ENCODE measurements at places on chromosomes 4 and X. TPM values are rescaled to one million over a fixed set of nuclear protein-coding genes. Genes with fewer than 3 reads are reported as not detected.

Gene G3BP2
- total RNA-seq: 95.7 TPM

Gene NSUN7
- 0.34 TPM for total RNA-seq

Gene HPRT1
- 18.3 TPM for total RNA-seq

Gene MEPE
- not detected for total RNA-seq

Gene SMPX
- total RNA-seq: not detected

Gene OTUD6A
- total RNA-seq: not detected

Gene WNK3
- total RNA-seq: 0.53 TPM

Gene CTPS2
- 6.2 TPM for total RNA-seq

Gene SMIM31
- not detected for total RNA-seq

Gene PRSS12
- 18.3 TPM for total RNA-seq

Gene QDPR
- total RNA-seq: 18.1 TPM

Gene TXK
- not detected for total RNA-seq
